ENCODE measurements at places on chromosomes 4 and X. TPM values are rescaled to one million over a fixed set of nuclear protein-coding genes. Genes with fewer than 3 reads are reported as not detected.

GRCh38 chrX:54358424-54359211 is 772 bp upstream of the WNK3 start:
- H3K4me1 ChIP-seq: peaks cover 14% of the 10 kb centered on the region

DNA sequence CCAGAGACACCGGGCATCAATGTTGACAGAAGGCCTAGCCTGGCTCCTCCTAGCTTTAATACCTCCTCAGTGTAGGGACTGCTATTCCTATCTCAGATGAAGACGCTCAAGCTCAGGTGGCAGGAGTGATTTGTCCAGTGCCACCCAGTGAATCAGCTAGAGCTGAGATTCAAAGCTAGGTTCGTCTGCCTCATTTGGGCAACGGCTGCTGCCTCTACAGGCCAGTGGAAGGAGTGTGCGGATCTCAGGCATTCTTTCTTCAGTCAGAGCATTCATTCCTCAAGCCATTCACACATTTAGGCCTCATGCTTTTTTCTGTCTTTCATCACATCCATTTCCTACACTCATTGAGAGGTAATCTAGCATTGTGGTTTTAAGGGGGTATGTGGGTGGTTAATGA is 7.3 kb downstream of the TSR2 start:
- DNase-seq: no peak
- peaks cover 9% of the 10 kb centered on the region for H3K4me1 ChIP-seq
- peaks cover 1% of the 10 kb centered on the region for H3K36me3 ChIP-seq
- no peaks in the 10 kb centered on the region for H3K27me3 ChIP-seq
- H3K27ac ChIP-seq: no peak overlapping the region
- no peak overlapping the region for H3K4me3 ChIP-seq

Gene NWD2
- not detected for total RNA-seq

Gene NXF2B
- not detected for total RNA-seq

DNA sequence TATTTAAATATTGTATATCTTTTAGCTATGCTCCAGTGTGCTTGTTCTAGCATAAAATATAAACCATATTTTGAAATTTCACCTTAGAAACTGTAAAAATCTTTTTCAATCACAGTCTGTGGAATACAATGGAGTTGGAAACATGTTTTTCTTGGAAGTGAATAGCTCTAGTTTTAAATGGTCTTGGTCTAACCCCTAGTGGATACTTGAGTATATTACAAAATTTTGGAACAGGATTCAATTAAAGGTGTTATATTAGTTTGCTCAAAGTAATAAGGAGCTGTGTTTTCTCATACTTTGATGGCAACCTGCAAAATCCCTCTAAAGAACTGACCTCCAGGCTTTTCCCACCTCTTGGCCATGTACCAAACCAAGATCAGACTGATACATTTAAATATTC is 48.2 kb downstream of the STK26 start:
- no peaks in the 10 kb centered on the region for H3K4me1 ChIP-seq
- no peak overlapping the region for H3K27ac ChIP-seq
- no peak overlapping the region for H3K4me3 ChIP-seq
- DNase-seq: no peak
- H3K36me3 ChIP-seq: peaks cover 2% of the 10 kb centered on the region

Gene NKAP
- total RNA-seq: 9.7 TPM

Gene SMS
- 202 TPM for total RNA-seq

Measured in activated naive CD8-positive, alpha-beta T cell treated with anti-CD3 and anti-CD28 coated beads for 36 hours (primary cell).